Stimulated activated CD4-positive, alpha-beta T cell treated with anti-CD3 and anti-CD28 coated beads, Interleukin-4, amount 100 ng/mL, for 1 hour (primary cell): ENCODE measurements at places on chromosomes 5 and 9.

- no peak for DNase-seq
Observed at GRCh38 chr5:142141463-142141862, 32.9 kb downstream of the NDFIP1 start.

DNA sequence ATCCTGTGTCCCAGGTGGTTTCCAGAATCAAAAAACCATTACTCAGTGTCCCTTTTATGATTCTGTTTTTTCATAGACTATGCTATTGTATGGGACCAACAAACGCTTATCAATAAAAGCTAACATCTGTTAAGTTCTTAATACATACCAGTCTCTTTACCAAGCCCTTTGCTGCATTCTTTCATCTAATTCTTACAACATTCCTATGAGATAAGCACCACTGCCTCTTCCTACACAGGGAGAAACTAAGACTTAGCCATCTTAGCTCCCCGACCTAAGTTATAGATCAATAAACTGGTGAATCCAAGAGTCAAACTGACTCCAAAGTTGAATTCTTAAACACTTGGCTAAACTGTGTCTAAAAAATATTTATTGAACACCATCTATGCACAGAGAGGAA, 26.6 kb downstream of the DRD1 start:
- DNase-seq: no peak

DNA sequence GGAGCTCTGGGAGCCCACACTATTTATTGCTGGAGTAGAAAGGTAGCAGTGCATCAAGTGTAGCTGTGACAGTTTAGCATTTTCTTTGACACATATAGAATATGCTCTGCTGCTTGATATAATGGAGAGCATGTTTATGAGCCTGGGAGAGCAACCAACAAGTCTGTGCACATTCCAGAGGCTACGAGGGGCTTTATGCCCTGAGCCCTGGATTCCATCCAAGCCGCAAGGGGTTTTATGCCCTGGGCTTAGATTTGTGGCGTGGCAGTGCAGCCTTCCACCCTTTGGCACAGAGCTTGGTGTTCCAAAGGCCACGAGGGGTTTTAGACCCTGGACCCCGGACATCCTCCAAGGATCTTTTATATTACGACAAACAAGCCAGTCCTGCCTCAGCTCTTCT, 14.6 kb downstream of the CDH6 start:
- DNase-seq: no peak

- DNase-seq: no peak
Observed at GRCh38 chr5:141903261-141903660, 20.4 kb upstream of the DELE1 start.

GRCh38 chr9:89179540-89179894, 899 bp upstream of the SHC3 start:
- no peak for DNase-seq

- DNase-seq: no peak
Observed at GRCh38 chr5:132679717-132680380, 6.1 kb downstream of the IL4 start.

GRCh38 chr9:130462685-130463540, 18.2 kb downstream of the ASS1 start:
- DNase-seq: no peak

DNA sequence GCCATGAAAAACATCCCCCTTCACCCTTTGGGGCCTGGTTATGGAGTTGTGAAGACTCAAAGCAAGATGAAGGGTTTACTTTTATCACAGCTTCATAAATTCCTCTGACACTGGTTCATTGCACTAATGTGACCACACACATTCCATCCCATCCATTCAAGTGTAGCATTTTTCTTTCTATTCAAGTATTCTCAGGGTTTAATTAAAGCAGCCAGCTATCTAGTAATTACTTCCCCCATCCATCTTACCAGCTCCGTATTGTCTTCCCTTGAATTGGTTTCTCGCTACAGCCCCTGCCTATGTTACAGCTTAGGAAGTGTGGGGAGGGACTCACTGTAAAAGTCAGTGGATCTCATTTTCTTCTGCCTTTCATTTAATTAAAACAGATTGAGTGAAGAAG, 387.0 kb upstream of the RFX3 start:
- DNase-seq: no peak

DNA sequence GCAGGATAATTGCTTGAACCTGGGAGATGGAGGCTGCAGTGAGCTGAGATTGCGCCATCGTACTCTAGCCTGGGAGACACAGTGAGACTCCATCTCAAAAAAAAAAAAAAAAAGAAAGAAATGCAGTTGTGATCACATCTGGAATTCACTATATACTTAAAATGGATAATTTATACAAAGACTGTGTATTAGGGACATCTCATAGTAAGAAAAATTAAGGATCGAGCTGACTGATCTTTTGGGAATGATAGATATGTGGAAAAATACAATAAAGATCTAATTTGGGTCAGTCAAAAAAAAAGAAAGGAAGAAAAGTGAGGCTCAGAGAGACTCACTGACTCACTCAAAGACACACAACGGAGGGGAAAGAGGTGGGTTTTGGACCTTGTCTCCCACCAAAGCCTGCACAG, 73.2 kb upstream of the STXBP1 start:
- no peak for DNase-seq

- DNase-seq: no peak
Observed at GRCh38 chr9:35829764-35830096, 702 bp downstream of the TMEM8B start.

DNA sequence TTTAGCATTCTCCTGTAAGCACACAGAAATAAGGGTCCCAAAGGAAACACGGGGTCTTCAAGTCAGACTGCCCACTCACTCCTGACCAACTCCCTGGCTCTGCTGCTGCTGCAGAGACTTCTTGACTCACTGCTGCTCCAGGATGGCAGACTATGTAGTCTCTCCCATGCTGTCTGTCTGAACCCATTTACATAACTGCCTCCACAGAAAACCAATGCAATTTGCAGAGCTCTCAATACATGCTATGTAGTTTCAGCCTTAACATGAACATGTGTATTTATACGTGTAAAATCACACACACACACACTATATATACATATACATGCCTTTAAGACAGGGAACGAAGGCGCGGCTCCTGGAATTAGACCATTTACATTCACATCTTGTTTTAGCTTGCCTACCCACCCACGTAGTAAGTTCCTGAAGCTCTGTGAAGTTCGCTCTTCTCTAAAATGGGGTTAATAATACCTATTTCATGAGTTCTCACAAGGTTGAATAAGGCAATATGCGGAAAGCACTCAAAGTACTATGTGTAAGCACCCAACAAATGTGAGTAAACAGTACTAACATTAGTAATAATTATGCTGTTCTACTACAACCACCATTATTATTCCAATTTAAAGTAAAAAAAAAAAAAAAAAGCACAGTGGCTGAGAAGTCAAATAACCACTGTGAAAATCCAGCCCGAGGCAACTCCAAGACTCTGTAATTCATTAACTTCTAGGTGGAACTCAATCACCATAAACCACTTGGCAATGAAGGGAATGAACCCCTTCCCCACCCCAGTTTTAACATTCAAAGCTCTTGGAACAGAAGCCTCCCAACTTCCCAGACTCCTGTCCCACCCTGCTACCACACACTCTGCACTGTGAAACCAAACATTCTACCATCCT, 31.8 kb downstream of the PRELID2 start:
- no peak for DNase-seq

DNA sequence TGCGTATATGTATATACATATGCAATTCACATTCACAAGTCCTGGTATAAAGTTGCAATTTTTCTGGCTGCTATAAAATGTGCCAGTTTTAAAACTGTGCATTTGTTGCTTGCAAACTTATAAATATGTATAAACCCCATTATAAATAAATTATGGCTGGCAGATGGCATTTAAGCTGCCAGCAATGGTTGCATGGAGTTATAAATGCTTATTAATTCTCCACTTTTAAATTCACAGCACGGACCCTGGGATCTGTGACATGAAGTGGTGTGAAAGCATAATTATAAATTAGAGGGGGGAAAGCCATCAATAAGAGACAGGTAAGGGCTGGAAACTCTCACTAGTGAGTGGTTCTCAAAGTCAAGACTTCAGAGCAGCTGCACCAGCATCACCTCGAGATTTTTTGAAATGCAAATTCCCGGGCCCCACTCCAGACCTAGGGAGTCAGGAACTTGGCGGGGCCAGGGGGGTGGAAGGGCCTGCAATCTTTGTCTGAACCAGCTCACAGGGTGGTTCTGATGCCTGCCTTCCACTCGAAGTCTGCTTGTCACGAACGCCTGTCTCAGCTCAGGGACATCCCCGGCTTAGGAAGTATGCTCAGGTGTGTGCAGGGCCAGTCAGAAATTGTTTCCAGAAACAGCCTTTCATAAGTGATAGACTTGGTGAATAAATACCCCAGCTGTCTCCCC, 16.9 kb downstream of the S1PR3 start:
- DNase-seq: no peak

GRCh38 chr5:73152411-73153388, 20.3 kb upstream of the TMEM174 start:
- DNase-seq: no peak
